ENCODE measurements at places on chromosomes 7 and 10.

DNA sequence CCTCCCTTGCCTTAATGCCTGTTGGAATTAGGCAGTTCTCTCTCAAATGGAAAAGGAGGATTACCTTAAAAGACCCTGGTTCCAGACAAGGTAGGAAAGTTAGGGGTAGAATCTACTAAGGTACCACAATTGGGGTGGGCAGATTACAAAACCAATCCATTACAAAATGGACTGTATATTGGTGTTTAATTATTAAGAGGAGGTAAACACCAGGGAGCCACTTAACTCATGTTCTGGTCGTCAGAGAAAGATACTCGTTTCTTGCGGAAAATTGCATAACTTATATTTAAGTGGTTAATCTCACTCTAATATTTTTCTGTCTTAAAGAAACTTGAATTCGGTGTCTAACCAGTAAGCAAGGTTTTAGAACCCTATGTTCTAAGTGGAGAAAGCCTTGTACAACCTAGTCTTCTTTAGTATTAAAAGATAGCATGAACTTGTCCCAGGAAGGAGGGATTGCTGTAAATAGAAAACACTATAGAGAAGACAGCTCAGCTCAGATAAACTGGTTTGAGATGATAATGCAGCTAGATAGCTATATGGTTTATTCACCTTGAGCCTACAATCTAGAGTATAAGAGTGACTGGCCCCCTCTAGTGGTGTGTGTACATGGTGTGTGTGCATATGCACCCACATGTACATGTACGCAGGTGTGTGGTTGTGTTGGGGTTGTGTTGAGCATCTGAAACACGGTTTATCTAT lies 58.0 kb upstream of the STRIP2 start:
- peak; percentile 59 for DNase-seq

GRCh38 chr7:55306331-55306730 lies 58.8 kb upstream of the LANCL2 start:
- DNase-seq: no peak

DNA sequence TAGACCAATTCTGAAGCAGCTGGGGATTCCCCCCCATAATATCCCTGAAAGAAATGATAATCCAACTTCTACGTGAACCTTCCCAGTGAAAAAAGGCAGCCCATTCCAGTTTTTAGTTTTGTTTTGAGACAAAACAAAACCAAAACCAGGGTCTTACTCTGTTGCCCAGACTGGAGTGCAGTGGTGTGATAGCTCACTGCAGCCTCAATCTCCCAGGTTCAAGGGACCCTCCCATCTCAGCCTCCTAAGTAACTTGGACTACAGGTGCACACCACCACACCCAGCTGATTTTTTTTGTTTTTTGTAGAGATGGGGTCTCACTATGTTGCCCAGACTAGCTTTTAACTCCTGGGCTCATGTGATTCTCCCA lies 12.5 kb upstream of the ARPC1A start:
- DNase-seq: no peak

GRCh38 chr7:33933611-33934281 lies 28.4 kb downstream of the BMPER start:
- no peak for DNase-seq

GRCh38 chr7:129368389-129368986 lies 65.7 kb upstream of the STRIP2 start:
- peak; percentile 5 for DNase-seq

DNA sequence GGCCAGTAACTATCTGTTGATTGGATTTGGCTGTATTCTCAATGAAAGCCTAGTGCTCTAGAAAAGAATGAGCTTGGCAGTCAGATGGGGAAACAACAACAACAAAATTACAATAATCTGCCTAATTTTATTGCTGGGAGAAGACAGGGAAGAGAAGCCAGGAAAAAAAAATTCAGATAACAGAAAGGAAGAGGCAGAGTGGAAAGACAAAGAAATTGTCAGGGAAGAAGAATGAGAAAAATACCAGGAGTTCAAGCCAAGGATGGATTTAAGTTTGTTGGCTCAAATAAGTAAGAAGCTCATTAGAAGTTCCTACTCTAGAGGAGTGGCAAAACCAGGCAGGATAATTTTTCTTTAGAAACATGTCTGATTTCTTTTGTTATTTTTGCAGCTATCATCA lies 45.9 kb upstream of the PRKG1 start:
- no peak for DNase-seq

GRCh38 chr10:19688344-19688743 lies 127.9 kb upstream of the PLXDC2 start:
- no peak for DNase-seq

- DNase-seq: no peak
These were observed 56.0 kb downstream of the CCDC71L start for GRCh38 chr7:106604971-106605370.

DNA sequence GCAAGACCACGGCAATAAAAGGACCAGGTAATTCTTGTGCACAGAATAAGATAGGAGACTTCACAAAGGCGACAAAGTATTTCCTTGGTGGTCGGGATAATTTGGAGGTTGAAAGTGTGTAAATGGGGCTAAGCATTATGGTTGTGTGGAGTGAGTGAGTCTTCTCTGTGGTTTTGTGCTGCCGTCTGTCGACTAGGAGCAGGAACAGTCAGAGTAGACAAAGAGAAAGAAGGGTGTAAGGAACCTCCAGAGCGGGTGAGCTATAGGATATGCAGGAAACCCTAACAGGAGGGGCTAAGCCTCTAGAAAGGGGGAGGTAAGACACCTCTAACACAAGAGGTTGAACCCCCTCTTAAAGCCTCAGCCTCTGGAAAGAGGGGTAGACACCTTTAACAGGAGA lies 201.6 kb downstream of the SH2D4B start:
- DNase-seq: no peak

DNA sequence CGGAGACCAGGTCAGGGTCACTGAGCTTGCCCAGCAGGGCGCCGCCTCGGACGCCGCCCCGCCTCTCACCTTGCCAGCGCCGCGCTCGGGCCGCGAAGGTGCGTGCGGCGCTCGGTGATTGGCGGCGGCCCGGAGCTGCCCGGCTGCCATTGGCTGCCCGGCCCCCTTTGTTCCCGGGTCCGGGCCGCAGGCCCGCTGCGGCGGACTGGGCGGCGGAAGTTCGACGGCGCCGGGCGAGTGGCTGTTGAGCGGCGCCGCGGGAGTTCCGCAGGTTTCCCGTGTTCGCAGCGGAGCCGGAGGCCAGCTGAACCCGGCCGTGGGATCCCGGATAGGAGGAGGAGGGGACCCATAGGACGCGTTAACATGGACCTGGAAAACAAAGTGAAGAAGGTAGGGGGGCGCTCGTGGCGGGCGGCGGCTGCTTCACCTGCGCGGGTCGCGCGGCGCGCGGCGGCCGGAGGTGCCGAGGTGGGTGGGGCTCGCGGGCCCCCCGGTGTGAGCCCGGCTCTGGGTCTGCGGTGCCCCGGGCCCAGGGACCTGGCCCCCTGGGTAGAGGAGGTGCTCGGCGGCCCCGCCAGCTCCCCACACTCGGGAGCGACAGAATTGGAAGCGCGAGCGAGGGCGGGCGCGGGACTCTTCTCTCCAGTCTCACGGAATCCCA lies at the start of gene TES:
TES (plus strand) TSS at position 195 of the 661 bp plus-strand sequence; CDS start at position 364, 169 bp downstream.
- DNase-seq: peak; percentile 71

- DNase-seq: no peak
These were observed 1.9 kb downstream of the KCTD7 start for GRCh38 chr7:66630531-66630930.

- no peak for DNase-seq
These were observed 29.8 kb upstream of the FRMD4A start for GRCh38 chr10:14360515-14360914.

GRCh38 chr7:21844742-21845141 lies 101.0 kb downstream of the CDCA7L start:
- no peak for DNase-seq

DNA sequence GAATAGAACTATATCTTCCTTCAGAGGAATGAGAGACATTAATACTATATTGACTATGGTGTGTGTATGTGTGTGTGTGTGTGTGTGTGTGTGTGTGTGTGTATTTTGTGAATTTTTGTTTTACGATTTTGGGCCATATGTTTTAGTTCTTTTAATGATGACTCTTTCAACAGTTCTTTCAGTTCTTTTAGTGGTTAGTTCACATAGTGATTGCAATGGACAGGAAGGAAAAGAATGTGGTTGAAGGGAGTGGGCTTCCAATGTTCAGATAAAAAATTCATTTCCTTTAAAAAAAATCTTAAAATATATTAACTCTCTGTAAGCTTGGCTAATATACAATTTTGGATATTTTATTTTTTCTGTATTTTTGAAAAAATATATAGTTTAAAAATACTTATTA lies 315.7 kb upstream of the DGKB start:
- no peak for DNase-seq

GRCh38 chr10:90399782-90400181 lies 458.1 kb downstream of the HTR7 start:
- no peak for DNase-seq

- DNase-seq: no peak
These were observed 40.0 kb downstream of the C10orf120 start for GRCh38 chr10:122659651-122660050.

DNA sequence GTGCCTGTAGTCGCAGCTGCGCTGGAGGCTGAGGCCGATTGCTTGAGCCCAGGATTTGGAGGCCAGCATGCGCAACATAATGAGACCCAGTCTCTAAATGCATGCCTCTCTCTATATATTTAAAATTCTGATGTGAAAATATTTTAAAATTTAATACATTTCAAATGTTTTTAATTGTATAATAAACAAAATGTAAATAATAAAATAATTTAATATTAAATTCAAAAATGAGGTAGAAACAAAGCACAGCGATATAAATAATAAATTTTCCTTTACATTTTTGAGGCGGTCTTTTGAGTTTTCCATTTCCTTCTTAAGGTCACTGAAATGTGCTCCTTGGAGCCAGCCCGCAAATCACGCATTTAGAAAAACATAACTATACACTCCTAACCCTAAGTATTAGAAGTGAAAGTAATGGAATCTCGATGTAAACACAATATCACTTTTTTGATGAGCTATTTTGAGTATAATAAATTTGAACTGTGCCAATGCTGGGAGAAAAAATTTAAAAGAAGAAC lies 523 bp upstream of the CDK1 start:
- no peak for DNase-seq

- no peak for DNase-seq
These were observed 511.0 kb downstream of the XPNPEP1 start for GRCh38 chr10:109412353-109412752.

GRCh38 chr10:94155722-94156271 lies 162.1 kb downstream of the PLCE1 start:
- DNase-seq: no peak

- DNase-seq: no peak
These were observed 145.3 kb downstream of the SFMBT2 start for GRCh38 chr10:7265396-7266123.

- no peak for DNase-seq
These were observed 116.0 kb upstream of the C7orf33 start for GRCh38 chr7:148474481-148475025.

GRCh38 chr7:44264221-44264931 lies 61.0 kb downstream of the CAMK2B start:
- no peak for DNase-seq

- no peak for DNase-seq
These were observed 52.1 kb upstream of the CCAR1 start for GRCh38 chr10:68668972-68669371.

- DNase-seq: no peak
These were observed 118.4 kb downstream of the NSUN6 start for GRCh38 chr10:18532881-18533535.

- no peak for DNase-seq
These were observed 1.6 kb downstream of the NPM3 start for GRCh38 chr10:101781655-101781983.

DNA sequence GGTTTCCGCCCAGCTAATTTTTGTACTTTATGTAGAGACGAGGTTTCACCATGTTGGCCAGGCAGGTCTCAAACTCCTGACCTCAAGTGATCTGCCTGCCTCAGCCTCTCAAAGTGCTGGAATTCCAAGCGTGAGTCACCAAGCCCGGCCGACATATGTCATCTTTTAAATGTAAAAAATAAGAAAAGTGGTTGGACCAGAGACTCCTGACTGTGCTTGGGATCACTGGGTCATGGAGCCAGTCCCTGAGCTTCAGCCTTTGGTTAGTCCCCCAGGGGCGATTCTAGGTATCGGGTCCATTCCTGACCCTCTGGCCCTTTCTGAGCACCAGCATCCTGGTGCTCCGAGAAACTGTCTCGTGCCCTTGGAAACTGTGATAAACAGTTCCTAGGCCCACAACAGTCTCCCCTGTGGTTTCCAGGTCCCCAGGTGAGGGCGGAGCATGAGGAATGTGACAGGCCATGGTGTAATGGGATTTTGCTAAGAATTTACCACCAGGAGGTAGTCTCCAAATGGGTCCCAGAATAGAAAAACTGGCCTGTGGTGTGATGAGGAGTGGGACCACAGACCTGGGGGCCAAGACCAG lies 32.8 kb downstream of the UBTD1 start:
- no peak for DNase-seq

DNA sequence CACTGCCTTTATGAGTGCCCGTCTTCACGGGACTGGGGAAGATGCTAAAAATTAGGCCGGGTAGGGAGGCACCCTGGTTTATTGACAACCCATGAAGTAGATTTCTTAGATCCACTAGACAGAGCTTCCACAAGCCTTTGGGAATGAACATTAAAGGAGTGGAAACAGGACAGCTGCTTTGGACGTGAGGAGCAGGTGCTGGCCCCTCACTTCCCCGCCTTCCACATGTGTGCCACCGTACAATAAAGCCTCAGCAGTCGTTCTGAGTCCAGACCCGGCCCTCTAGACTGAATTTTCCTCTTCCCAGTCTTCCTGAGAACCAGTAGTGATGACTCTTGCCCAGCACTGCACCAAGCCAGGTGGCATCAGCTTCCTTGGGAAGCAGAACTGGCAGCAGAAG lies 282.4 kb downstream of the CELF2 start:
- DNase-seq: no peak

DNA sequence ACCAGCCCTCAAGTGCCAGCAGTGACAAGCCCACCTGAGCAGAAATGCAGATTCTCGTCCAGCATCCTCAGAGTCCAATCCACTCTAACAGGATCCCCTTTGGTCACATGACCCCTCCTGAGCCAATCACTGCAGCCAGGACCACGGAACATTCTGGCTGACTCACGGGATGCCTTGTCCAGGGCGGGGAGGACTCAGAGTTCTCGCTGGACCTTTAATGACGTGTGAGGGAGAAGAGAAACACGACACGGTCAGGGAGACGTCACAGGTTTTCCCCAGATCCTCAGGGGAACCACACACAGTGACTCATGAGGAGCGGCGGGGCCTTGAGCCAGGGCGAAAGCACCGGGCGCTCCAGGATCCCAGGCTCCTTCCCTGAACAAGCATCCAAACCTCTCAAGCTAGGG lies 155.7 kb downstream of the PTPRN2 start:
- no peak for DNase-seq

GRCh38 chr7:111931016-111931517 lies 275.1 kb downstream of the DOCK4 start:
- no peak for DNase-seq

DNA sequence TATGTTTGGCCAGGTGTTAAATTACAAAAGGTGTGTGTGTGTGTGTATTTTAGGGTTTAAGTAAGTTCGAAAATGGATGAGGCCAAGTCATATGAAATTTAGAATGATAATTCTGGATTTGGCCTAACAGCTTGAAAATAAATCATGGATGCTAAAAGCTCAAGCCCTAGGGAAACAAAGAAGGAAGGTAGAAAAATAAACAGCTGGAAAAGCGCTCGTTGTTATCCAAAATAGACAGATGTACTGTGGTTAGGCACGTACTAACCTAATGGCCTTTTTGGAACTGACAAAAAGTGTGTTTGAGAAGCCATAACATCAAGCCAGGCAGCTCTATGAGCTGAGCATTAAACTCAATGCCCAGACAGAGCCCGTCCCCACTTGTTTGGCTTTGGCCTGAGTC lies 17.5 kb upstream of the PALS2 start:
- DNase-seq: no peak

All from CD4-positive, alpha-beta T cell treated with Interleukin-17A for 1 hour (primary cell).